Mesenteric fat pad (tissue), 1 donor: ENCODE measurements at places on chromosomes 12 and 14. TPM values are rescaled to one million over a fixed set of nuclear protein-coding genes. Genes with fewer than 3 reads are reported as not detected.

The ESPL1 gene
- total RNA-seq: 0.67 TPM

The KRT80 gene
- not detected for total RNA-seq

The FOXA1 gene
- not detected for total RNA-seq

The TCL1B gene
- not detected for total RNA-seq

The TMEM253 gene
- total RNA-seq: 2.2 TPM

The KLRC1 gene
- 0.80 TPM for total RNA-seq

The TSPAN8 gene
- total RNA-seq: 1.8 TPM

The ALDH1L2 gene
- 21.1 TPM for total RNA-seq

The PLEKHH1 gene
- 6.8 TPM for total RNA-seq

- no peak for DNase-seq
Measured at GRCh38 chr14:55454264-55455002, 14.0 kb upstream of the TBPL2 start.

- no peak for DNase-seq
Measured at GRCh38 chr12:125329239-125330102, 264.2 kb downstream of the AACS start.

- DNase-seq: no peak
Measured at GRCh38 chr12:19171731-19172130, 42.2 kb downstream of the PLEKHA5 start.

- DNase-seq: no peak
Measured at GRCh38 chr12:46124848-46125619, 134.7 kb upstream of the SCAF11 start.

GRCh38 chr12:19440916-19441315 lies 1.6 kb downstream of the AEBP2 start:
- no peak for DNase-seq

DNA sequence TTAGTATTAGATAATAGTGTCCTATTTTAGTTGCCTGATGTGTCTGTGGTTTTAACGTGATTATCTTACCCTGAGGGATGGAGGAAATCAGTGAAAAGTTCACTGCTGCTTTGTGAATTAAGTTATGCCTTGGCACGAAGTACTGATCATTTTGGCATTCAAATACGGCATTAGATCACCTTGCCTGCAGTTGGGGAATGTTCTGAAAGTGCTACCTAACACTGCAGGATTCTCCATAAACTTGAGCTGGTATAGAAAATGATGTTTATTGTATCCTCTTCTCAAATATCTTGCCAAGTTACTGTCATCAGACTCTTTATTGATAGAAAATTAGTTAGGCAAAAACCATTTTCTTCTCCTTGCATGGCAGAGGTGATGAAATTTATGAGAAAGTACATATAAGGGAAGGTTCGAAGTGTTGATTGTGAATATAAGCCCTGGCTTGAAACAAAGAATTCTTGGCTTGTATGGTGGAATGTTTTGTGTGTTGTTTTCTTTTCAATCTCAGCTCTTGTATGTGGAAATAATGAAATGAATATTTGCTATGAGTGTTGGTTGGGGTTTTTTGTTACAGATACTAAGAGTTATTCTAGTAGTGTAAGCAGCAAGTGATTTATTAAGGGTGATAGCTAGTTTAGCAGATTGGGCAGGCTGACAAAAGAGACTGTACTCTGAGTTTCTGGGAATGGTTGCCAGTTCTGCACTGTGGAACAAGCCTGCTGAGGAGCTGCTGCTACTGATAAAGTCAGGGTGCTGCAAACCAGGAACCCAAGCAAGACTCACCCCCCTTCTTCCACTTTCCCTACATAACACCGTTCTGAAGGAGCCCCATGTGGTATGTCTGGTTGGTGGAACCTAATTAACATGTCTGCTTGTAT lies 448.3 kb downstream of the PCNX1 start:
- no peak for DNase-seq

GRCh38 chr12:67042697-67043131 lies 226.4 kb upstream of the CAND1 start:
- DNase-seq: no peak

DNA sequence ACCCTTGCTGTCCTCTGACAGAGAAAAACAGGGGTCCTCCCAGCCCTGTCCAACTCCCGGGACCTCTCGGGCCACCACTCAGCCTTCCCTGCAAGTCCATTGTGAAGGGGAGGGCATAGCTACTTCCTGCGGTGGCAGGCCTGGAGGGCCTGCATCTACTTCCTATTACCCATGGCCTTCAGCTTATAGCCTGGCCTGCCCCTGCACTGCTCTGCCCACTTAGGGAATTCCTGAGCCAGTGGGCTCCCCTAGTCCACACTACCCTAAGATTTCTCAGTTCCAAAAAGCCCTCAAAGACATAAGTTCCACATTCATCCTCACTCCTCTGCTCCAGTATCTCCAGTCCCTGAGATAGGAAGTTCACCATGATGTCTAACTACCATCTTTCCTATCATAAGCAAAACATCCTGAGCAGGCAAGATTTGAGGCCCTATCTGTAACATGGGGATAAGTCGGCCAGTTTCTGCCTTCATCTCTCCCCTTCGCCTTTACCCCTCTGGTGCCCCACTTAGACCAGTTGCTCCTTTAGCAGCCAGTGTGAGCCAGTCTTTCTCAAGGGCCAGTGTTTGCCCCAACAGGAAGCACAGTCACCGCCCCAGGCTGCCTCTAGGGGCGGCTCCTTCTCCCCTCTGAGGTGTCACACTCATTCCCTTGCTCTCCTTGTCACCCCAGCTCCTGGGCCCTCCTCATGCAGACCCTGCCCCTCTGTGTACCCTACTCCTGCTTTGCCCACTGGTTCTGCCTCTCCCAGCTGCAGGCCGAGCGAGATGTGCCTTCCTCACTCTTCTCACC lies 10.9 kb downstream of the HDAC7 start:
- no peak for DNase-seq

GRCh38 chr12:44875954-44876543 lies at the start of gene NELL2:
TSS of gene NELL2 (minus strand) at chr12:44876315. CDS start at chr12:44875869, 446 bp downstream.
- DNase-seq: no peak

GRCh38 chr12:57214398-57214781 lies 2.2 kb upstream of the NXPH4 start:
- no peak for DNase-seq

DNA sequence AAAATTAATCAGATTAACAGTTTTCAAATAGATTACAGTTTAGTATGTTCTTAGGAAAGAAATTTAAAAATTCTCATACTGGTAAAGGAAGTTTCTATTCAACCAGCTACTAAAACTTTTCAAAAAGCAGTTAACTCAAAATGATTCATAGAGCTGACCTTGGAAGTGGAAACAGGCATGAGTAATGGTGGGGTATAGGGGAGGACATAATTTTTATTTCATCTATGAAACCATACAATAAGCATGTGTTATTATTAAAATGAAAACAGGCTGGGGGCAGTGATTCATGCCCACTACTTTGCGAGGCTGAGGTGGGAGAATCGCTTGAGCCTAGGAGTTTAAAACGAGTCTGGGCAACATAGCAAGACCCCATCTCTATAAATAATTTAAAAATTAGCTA lies 73.0 kb downstream of the DNAI7 start:
- DNase-seq: no peak

DNA sequence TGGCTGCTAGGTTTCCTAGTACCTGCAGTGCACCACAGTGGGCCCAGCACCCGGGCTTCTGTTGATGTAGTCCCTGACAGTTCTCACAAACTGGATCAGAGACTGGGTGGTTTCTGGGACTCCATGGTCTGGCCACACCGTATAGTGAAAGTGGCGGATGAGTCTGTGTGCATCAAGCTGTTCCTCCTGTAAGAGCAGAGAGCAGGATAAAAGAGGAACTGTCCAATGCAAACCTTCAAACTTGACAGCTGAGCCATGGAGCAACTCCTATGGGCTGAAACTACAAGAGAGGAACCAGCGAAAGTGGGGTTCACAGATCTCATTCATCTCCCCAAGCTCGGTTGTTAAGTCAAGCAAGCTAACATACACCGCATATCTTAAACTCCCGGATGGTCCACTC lies 102.8 kb downstream of the PTPRB start:
- DNase-seq: no peak

DNA sequence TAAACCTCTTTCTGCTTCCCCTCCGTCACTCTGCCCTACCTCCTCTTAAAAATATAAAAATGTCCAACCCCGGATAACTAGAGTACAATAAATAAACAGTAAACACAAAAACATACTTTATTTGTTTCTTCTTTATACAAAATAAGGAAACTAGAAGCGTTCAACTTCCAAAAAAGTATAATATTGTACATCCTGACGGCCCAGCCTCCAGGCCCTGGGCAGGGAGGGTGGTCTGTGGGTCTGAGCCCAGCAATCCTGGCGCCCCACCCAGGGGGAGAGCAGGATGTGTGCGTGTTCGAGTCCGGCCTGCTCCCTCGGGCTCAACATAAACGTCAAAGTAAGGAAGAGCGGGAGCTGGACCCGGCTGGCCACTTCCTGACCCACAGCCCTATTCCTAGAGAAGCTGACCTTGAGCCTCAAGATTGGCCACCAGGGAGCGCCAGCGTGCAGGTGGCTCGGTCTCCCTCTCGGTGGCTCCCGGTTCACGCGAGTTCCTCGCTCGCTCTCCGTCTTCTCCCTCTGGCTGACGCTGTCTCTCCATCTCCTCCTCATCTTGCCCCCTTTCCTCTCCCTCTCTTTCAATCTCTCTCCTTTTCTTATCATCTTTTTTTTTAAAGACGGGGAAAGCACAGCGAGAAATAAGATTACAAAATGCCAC lies 9.4 kb downstream of the LHX5 start:
- no peak for DNase-seq

DNA sequence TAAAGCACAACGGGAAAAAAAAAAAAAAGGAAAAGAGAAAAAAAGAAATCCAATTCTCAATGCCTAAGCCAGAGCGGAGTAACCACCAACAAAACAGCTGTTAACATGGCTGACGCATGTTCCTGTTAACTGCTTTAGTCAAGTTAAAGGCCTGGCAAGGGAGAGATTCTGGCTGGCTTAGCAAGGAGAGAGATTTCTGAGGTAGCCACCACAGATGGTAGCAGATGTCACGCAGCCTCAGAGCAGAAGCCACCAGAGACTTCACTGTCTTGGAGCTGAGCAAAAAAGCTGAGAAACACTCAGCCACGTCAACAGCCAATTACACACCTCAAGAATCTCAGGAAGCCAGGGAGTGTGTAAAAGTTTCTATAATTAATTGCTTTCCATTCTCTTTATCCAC lies 87.1 kb downstream of the TMCC3 start:
- DNase-seq: no peak

DNA sequence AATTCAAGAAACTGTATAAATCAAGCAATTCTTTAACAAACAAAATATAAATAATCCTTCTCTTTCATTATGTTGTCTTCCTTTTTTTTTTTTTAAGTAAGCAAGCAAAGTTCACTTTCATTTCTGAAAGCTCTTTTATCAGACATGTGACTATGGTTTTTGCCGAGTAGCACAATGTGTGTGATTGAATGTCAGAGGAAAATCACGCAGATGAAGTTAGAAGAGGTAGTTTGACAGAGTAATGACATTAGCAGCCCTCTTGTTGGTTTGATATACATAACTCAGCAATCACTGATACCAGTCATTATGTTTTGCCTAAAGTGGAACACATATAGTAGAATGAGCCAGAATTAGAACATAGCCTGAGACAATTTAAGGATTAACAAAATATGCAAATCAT lies 19.0 kb downstream of the ALX1 start:
- no peak for DNase-seq

- DNase-seq: no peak
Measured at GRCh38 chr12:108099073-108099472, 30.0 kb upstream of the WSCD2 start.

DNA sequence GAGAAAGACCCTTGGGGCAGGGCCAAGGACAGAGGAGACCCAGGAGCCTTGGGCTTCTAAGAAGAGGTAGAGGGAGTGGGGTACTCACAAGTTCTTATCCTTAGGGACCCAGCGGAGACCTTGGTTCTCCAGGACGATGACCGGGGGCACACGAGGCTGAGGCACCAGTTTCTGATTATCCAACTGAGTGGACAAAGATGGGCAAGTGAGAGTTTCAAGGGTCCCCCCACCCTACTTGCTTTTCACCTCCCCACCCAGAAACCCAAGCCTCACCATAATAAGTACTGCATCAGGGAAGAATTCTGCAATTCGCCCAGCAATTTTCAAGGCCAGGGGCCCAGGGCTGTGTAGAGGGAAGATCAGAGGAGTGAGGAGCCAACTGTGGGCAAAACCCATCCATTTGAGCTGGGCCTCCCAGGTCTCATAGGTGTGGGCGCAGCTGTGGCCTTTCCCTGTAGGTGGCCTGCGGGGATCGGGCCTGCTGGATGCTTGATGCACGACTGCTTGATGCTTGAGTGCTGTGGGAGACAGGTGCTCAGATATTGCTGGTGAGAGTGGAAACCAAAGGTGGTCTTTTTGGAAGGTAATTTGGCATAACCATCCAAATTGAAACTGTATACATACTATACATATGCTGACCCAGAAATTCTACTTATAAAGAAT lies 2.0 kb downstream of the EMC9 start:
- DNase-seq: no peak

- peak; percentile 88 for DNase-seq
Measured at GRCh38 chr12:57632073-57632957, 686 bp downstream of the B4GALNT1 start.

GRCh38 chr14:53957739-53958138 lies 1.1 kb upstream of the BMP4 start:
- DNase-seq: no peak

- DNase-seq: no peak
Measured at GRCh38 chr12:210277-211141, 3.4 kb downstream of the SLC6A12 start.

GRCh38 chr14:70821584-70822529 lies 12.5 kb upstream of the MAP3K9 start:
- peak; percentile 92 for DNase-seq

DNA sequence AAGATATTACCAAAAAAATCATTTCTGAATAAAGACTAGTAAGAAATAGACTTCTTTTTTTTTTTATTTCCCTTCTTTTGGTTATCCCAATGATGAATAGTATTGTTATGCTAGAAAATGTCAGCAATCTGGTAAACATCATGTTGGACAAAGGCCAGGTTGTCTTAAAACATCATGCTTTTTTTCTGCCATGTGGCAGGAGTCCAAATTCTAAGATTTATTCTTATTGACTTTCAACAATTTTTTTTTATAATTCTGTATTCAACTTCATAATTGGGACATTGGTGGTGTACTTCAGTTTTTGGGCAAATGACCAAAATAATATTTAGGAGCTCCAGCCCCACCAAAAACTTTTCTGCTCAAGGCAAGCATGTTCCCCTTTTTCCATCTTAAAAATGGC lies 10.5 kb downstream of the DCN start:
- no peak for DNase-seq

- DNase-seq: no peak
Measured at GRCh38 chr12:82660541-82661325, 26.0 kb upstream of the TMTC2 start.

GRCh38 chr12:128322341-128322740 lies 55.4 kb downstream of the TMEM132C start:
- DNase-seq: no peak
